H1 (cell line): ENCODE measurements at places on chromosomes 2 and 18. TPM values are rescaled to one million over a fixed set of nuclear protein-coding genes. Genes with fewer than 3 reads are reported as not detected.

GRCh38 chr2:235952714-235953113, 215.5 kb downstream of the GBX2 start:
- H3K4me1 ChIP-seq: peaks cover 7% of the 10 kb centered on the region
- H3K27me3 ChIP-seq: no peaks in the 10 kb centered on the region
- H3K4me3 ChIP-seq: no peak overlapping the region
- H3K36me3 ChIP-seq: no peaks in the 10 kb centered on the region
- DNase-seq: no peak

- H3K27ac ChIP-seq: no peak overlapping the region
- no peak overlapping the region for H3K4me3 ChIP-seq
- H3K36me3 ChIP-seq: no peaks in the 10 kb centered on the region
Observed at GRCh38 chr2:119475857-119476244, 44.2 kb downstream of the TMEM37 start.

- H3K4me3 ChIP-seq: no peak overlapping the region
- H3K36me3 ChIP-seq: no peaks in the 10 kb centered on the region
- H3K27ac ChIP-seq: no peak overlapping the region
- DNase-seq: no peak
- peaks cover 9% of the 10 kb centered on the region for H3K4me1 ChIP-seq
Observed at GRCh38 chr2:238507836-238508235, 81.1 kb downstream of the ASB1 start.

DNA sequence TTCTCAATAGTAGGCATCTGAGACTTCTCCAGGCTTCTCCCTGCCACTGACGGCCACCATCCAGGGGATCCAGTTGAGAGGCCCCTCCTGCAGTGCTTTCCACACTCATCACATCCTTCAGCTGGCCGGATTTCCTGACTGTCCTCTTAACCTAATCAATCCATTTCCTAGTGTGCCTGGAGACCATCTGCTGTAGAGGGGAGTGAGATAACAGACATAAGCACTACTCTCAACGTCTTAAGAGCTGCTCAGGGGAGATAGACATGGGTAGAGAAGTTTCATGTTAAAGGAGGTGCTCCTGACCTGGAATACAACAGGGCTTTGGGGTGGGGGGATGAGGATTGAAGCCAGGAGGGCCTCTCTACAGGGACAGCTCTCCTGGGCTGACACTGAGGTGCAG, 14.2 kb downstream of the SPR start:
- no peak overlapping the region for H3K27ac ChIP-seq
- no peak overlapping the region for H3K4me3 ChIP-seq
- no peak for DNase-seq
- no peaks in the 10 kb centered on the region for H3K27me3 ChIP-seq

GRCh38 chr2:19361325-19361990, 3.0 kb upstream of the OSR1 start:
- H3K4me1 ChIP-seq: peaks cover 19% of the 10 kb centered on the region
- H3K27me3 ChIP-seq: peaks cover 73% of the 10 kb centered on the region
- no peaks in the 10 kb centered on the region for H3K36me3 ChIP-seq
- H3K27ac ChIP-seq: no peak overlapping the region
- DNase-seq: peak; percentile 67

GRCh38 chr2:144886862-144887261, 366.9 kb upstream of the ZEB2 start:
- H3K27ac ChIP-seq: no peak overlapping the region

GRCh38 chr2:201859949-201860348, 53.6 kb downstream of the CDK15 start:
- no peaks in the 10 kb centered on the region for H3K36me3 ChIP-seq
- no peak overlapping the region for H3K4me3 ChIP-seq
- peaks cover 3% of the 10 kb centered on the region; the same call in 1 of the 2 replicates for H3K4me1 ChIP-seq
- no peaks in the 10 kb centered on the region for H3K27me3 ChIP-seq
- no peak for DNase-seq

GRCh38 chr18:10002280-10002679, 88.5 kb downstream of the VAPA start:
- no peaks in the 10 kb centered on the region for H3K36me3 ChIP-seq
- H3K27ac ChIP-seq: no peak overlapping the region
- no peak overlapping the region for H3K4me3 ChIP-seq
- DNase-seq: no peak

DNA sequence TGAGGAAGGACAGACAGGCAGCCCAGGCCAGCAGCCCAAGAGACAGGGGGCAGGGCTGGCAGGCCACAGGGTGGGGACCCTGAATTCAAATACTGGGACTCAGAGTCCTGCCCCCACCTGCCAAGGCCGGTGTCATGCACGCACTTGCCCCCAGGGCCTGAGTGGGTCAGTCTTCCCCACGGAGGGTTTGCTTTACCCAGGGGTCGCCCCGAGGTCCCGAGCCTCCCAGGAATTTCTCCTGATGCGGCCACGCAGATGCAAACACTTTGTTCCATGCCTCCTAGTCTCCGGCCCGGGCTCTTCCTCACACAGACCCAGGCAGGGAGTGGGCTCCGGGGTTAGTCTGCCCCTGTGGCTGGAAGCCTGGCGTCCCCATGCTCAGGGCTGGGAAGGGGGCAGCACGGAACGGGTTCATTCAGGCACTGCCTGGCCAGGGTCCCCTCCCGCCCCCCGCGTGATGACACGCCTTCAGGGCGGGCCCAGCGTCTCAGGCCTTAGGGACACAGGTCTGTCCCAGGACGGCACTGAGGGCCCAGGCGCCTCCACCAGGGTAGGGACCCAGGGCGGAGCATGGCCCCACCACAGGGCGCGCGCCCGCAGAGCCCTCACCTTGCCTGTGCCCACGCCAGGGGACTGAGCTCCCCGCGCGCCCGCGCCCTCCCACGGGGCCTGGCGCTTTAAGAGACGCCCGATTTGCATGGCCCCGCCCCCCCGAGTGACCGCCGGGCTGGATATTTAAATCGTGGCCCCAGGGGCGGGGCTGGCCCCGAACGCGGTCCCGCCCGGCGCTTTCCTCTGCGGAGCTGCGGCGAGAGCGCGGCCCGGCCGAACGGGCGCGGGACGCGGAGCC, at the start of gene SNED1:
Gene SNED1 (plus strand): TSS at position 763 of the 850 bp plus-strand sequence. CDS start 220 bp downstream, outside the sequence.
- peaks cover 27% of the 10 kb centered on the region for H3K27me3 ChIP-seq
- peak within 1 kb of the TSS; percentile 79 for H3K4me3 ChIP-seq
- no peak for DNase-seq
- H3K27ac ChIP-seq: 0 out of 2 replicates have a peak within 1 kb of the TSS, but pooled peaks have one; percentile 23
- H3K36me3 ChIP-seq: no peaks in the 10 kb centered on the region

DNA sequence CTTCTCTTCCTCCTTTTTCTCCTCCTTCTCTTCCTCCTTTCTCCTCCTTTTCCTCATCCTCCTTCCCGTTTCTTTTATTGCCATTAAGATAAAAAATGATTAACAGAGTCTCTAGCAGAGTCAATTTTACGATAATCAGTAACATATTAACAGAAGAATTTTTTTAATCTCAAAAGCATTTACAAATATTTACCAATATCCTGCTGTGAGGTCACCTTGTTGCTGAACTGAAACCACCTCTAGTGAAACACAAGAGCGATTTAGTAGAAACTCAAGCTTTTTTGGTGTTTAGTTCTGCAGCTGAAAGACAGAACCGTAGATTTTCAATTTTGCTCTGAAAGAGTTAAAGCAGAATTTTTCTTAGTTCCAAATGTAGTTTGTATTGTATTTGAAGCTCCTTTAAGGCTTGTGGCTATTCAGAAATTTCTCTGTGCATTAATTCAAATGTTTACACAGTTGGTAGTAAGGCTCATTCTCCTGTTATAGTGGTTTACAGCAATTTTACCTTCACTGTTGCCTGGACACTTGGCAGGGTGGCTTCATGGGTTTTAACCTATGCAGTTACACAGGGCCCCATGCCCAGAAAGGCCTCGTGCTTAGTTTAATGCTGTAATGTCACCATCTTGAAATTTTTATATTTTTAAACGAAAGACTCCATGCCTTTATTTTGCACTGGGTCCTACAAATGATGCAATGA, 1106.6 kb upstream of the FAM98A start:
- H3K27me3 ChIP-seq: no peaks in the 10 kb centered on the region
- H3K4me1 ChIP-seq: no peaks in the 10 kb centered on the region
- H3K4me3 ChIP-seq: no peak overlapping the region
- no peak overlapping the region for H3K27ac ChIP-seq

DNA sequence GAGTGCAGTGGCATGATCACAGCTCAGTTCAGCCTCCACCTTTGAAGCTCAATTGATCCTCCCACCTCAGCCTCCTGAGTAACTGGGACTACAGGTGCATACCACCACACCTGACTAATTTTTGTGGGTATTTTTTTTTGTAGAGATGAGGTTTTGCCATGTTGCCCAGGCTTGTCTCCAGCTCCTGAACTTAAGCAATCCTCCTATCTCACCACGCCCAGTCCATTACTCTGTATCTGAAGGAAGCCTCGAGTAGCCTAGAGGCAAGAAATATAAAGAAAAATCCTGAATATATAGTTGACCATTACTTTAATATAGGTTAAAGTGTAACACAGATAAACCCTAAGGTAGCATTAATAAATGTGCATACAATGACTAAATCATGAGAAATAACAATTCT, 686.8 kb upstream of the PIK3C3 start:
- no peak for DNase-seq
- H3K4me3 ChIP-seq: no peak overlapping the region
- no peaks in the 10 kb centered on the region for H3K36me3 ChIP-seq
- no peak overlapping the region for H3K27ac ChIP-seq
- no peaks in the 10 kb centered on the region for H3K27me3 ChIP-seq

DNA sequence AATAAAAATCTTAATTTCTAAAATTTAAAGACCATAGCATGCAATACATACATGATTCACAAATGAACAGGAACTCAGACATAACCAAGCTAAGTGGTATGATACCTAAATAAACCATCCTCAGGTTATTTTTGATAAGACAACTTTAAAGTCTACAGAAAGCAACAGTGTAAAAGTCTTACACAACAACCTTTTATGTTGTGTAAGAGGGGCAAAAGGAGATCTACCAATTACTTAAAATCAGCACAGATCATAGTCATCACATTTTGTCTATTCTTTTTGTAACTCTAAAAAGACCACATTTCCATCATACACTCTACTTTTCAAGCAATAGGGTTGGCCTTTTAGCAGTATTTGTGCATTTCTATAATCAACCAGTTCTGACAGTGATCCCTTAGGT, 16.3 kb downstream of the SP3 start:
- DNase-seq: no peak
- no peaks in the 10 kb centered on the region for H3K27me3 ChIP-seq
- H3K27ac ChIP-seq: no peak overlapping the region
- H3K4me3 ChIP-seq: no peak overlapping the region
- peaks cover 16% of the 10 kb centered on the region for H3K36me3 ChIP-seq

GRCh38 chr2:12672711-12673315, 43.9 kb upstream of the TRIB2 start:
- no peak overlapping the region for H3K4me3 ChIP-seq
- H3K27me3 ChIP-seq: no peaks in the 10 kb centered on the region
- no peak for DNase-seq
- H3K36me3 ChIP-seq: no peaks in the 10 kb centered on the region

DNA sequence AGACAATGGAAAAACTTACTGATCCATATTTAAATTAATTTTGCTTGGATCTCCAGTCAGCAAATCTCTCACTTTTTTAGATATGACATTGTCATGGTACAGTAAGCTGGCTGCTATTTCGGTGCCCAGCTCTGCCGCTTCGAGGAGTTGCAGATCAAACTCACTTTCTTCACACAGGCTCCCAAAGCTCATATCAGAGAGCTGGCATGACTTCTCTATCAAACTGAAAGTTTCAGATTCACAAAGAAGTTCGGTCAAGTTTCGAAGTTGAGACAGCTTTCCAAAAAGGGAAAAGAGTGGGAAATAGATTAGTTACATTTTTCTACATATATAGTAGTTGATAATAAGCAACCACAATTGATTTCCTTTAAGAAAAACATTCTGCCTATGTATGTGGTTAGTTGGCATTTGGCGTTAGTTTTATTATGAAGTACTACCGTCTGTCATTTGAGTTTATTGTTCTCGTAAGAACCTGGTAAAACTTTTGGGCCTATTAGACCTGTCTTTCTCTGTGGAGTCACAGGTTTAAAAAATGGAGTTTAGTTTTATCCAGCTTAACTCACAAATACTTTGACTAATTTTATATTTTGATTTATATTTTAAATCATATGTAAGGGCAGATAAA, 118.8 kb downstream of the ABCA12 start:
- H3K4me1 ChIP-seq: no peaks in the 10 kb centered on the region
- no peak for DNase-seq
- H3K36me3 ChIP-seq: no peaks in the 10 kb centered on the region
- no peak overlapping the region for H3K27ac ChIP-seq
- H3K4me3 ChIP-seq: no peak overlapping the region

DNA sequence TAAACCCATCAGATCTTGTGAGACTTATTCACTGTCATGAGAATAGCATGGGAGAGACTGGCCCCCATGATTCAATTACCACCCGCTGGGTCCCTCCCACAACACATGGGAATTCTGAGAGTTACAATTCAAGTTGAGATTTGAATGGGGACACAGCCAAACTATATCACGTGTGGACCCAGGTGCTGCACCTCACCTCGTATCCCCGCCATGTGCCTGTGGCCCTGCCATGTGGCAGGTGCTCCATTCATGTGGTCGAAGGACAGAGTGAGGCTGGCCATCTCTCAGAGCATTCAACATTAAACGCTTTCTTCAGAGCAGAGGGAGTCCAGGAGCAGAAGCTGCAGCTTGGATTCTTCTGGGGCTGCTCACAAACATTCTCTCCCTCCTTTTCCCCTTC, 32.3 kb downstream of the MROH2A start:
- no peak for DNase-seq
- H3K36me3 ChIP-seq: no peaks in the 10 kb centered on the region
- no peaks in the 10 kb centered on the region for H3K4me1 ChIP-seq
- H3K27me3 ChIP-seq: no peaks in the 10 kb centered on the region

DNA sequence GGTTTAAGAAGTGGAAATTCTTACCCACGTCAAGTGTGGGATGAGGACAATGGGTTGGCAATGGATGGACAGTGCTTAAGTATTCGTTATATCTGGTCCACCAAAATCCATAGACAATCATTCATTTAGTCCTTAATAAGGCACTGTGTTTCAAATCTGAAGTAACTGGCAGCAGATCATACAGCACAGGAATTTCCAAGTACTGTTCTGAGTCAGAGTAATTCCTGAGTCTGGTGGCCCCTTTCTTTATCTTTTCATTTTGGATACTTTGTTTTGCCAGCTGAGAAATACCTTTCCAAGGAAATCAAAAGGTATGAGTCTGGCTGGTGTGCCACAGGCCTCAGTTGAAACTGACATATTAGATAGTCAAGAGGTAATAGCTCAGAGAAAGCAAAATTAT, 31.4 kb upstream of the CCDC102B start:
- H3K27ac ChIP-seq: no peak overlapping the region
- no peak overlapping the region for H3K4me3 ChIP-seq
- H3K4me1 ChIP-seq: no peaks in the 10 kb centered on the region
- H3K27me3 ChIP-seq: no peaks in the 10 kb centered on the region
- no peak for DNase-seq
- no peaks in the 10 kb centered on the region for H3K36me3 ChIP-seq

Gene TUBB8B
- total RNA-seq: 0.36 and 0.60 TPM in 2 replicates

Gene ACADL
- total RNA-seq: 0.34 and 0.40 TPM in 2 replicates

Gene SPATA3
- total RNA-seq: not detected in 2 replicates

Gene MEP1B
- total RNA-seq: not detected in 2 replicates

Gene EMILIN2
- 7.4 and 7.5 TPM in 2 replicates for total RNA-seq

Gene SLC16A14
- 1.8 and 2.1 TPM in 2 replicates for total RNA-seq

Gene SFT2D3
- total RNA-seq: 7.1 and 7.3 TPM in 2 replicates

Gene MARCHF4
- 2.9 TPM in 2 replicates for total RNA-seq

Gene NT5C1B
- total RNA-seq: not detected in 2 replicates

Gene LPIN1
- total RNA-seq: 9.8 and 11.3 TPM in 2 replicates

Gene GPR39
- 0.63 and 0.65 TPM in 2 replicates for total RNA-seq
